ENCODE measurements at places on chromosomes 4 and X. TPM values are rescaled to one million over a fixed set of nuclear protein-coding genes. Genes with fewer than 3 reads are reported as not detected.

Gene KIT
- 0.58 TPM for total RNA-seq

Gene AADAT
- not detected for total RNA-seq

Gene HEPH
- not detected for total RNA-seq

Gene ITGB1BP2
- total RNA-seq, result 6.7 TPM

Gene SERTM2
- not detected for total RNA-seq

Gene SAGE1
- not detected for total RNA-seq

Gene SMIM10L2A
- 0.22 TPM for total RNA-seq

Gene NEXMIF
- total RNA-seq, result 0.49 TPM

- no peak for DNase-seq
These were observed 63.6 kb downstream of the TRIM2 start for GRCh38 chr4:153267890-153268289.

GRCh38 chr4:57633212-57633859 lies 523.2 kb upstream of the IGFBP7 start:
- DNase-seq, result no peak

- no peak for DNase-seq
These were observed 196.1 kb downstream of the ZNF330 start for GRCh38 chr4:141416677-141417363.

DNA sequence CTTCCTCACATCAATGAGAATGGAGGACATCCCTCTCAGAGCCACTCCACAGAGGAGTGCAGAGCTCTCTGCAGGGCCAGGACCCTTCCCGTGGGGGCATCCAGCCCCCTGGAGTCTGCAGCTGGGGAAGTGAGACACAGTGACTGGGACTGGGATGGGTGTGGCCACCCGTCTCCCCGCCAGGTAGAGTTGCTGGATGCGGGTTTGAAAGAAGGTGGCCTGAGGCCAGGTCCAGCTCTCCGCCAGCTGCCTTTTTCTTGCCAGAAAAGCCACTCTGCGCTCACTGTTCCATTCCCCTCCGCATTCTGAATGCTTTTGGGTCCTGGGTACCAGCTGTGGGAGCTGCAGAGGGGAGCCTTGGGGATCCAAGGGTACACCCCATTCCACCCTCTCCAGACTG lies 82.6 kb downstream of the ABLIM2 start:
- no peak for DNase-seq

DNA sequence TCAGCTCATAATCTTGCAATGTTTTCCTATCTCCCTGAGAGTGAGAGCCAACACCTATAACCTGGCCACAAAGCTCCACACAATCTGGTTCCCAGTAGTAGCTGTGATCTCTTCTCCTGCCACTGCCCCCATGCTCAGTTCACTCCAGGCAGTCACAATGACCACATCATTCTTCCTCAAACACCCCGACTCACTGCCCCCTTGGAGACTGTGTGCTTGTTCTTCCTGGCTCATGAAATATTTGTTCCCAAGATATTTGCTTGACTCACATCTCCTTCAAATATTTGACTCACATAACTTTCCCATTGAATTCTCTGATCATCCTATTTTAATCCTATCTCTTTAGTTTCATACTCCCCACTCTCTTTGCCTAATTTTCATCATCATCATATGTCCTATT lies 173.7 kb downstream of the AREG start:
- no peak for DNase-seq

DNA sequence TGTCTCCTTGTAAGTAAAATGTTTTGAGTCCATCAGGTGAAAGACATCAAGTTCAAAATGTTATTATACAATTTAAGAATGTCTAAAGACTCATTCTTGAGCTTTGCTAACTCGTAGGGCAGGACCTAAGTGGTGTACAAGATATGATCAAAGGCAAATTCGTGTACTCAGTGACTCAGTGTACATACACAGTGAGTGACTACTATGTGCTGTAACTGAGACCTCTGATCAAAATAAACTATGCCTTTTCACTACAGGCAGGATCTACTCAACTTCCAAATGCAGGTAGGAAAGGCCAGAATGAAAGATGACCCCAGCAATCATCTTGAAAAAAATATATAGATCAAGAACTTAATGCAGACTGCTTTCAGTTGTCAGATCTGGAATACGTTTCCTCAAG lies 49.9 kb downstream of the ADGRG2 start:
- DNase-seq, result no peak

- DNase-seq, result no peak
These were observed 285.9 kb downstream of the ARHGAP10 start for GRCh38 chr4:148017801-148018200.

- DNase-seq, result no peak
These were observed 140.4 kb upstream of the GRID2 start for GRCh38 chr4:92163348-92163747.

DNA sequence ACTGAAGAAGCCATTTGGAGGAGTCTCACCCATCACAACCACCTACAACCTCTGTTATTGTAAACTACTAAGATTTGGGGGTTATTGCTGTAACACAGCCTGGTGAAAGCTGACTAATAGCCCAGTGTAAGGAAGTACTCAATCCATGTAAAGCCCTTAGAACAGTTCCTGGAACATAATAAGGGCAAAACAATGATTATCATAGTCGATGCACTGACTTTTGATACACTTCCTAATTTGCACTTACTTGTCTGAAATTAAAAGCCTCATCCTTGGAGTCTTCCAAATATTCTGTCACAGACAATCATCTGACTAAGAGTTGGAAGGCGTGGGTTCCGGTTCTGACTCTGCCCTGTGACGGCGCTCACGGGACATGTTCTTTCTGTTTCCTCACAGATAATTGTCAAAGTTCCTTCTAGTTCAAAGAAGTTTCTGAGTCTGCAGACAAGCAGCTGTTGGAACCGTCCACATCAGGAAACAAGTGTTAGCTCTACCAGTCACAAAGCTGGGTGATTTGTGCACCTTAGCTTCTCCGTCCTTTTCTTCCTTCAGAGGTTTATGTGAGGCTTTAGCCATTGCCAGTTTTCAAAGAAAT lies 33.4 kb upstream of the RASGEF1B start:
- peak; percentile 83 for DNase-seq

- no peak for DNase-seq
These were observed 41.1 kb downstream of the FRMD7 start for GRCh38 chrX:132086672-132087071.

- no peak for DNase-seq
These were observed 3.2 kb downstream of the PITX2 start for GRCh38 chr4:110619463-110620247.

GRCh38 chrX:22795671-22796070 lies 204.1 kb upstream of the DDX53 start:
- no peak for DNase-seq

DNA sequence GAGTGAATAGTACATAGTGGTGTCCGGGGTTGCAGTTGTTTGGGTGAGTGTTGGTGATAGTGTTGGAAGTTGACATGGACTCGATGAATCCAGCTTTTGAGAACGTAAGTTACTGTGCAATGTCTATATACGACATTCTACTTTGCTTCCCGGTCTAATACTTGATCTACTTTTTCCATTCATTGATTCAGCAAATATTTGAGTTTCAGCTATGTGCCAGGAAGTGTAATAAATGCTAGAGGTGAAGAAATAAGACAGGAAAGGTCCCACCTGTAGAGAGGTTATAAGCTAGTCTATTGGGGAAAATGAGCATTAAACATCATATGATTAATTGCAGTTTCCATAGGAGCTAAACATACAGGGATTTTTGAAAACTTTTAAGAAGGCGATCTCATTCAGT lies 22.2 kb upstream of the MAGEC3 start:
- no peak for DNase-seq

- DNase-seq, result peak; percentile 46
These were observed 109.1 kb downstream of the GPAT3 start for GRCh38 chr4:83644677-83645659.

DNA sequence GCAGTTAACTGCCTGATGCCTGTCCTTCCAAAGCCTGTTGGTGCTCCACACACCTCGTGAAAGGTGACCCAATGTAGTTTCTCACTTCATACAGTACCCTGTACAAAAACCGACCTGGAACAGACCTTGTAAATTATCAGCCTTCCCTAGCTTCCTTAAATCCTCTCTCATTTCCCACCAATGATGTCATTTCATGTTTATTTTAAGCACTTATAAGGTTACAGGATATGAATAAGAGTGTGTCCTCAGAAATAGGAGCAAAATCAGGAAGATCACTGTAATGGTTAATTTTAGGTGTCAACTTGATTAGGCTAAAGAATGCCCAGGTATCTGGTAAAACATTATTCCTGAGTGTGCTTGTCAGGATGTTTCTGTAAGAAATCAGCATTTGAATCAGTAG lies 44.7 kb downstream of the TMEM150C start:
- DNase-seq, result no peak

DNA sequence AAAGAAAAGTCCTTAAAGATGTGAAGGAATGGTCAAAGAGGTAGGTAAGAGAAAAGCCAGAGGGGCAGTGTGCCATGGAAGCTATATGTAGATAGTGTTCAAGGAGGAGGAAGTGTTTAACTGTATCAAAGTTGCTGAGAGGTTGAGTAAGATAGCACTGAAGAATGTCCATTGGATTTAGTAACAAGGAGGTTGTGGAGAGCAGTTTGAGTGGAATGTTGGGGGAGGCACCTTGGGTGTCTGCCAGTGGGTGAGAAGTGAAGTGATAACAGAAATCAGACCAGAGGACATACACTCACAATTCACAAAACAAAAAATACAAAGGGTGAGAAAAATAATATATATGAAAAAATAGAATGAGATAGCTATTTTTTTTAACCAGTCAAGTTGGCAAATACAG lies 121.3 kb upstream of the AMOT start:
- DNase-seq, result no peak

DNA sequence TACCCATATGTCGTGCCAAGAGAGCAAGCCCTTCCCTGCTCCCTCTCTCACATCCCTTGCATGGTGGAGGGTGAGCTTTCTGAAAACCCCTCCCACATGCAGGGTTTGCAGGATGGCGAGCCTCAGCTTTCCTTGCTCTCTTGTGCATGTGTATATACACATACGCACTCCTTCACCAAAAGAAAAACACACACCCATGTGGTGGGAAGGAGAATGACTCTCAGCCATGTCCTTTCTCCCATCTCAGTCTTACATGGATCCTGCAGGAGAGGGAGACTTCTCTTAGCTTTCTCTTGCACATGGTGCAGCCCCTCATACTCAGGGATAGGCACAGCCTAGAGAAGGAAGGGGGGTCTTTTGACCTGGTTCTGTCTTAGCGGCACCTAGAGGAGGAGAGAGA lies 81.1 kb downstream of the CLCN5 start:
- DNase-seq, result no peak

DNA sequence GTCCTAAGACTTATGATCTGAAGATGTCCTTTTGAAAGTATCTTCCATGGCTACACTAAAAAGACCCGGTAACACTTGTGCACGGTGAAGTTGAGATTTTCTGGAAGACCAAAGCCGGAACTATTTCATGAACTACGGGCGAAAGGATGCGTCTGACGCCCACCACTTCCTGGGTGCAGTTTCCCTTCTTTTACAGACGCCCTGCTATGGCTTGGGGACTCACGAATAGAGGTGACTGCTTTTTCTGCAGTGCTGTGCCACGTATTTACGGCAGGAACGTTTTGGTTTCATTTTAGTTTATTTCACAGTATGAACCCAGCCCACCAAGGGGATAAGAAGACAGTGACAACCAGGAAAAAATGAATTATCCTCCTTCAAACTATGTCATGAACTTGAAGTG lies 180.4 kb downstream of the AFAP1 start:
- DNase-seq, result peak; percentile 89

- DNase-seq, result peak; percentile 82
These were observed 124.2 kb downstream of the NFKB1 start for GRCh38 chr4:102625232-102625930.

DNA sequence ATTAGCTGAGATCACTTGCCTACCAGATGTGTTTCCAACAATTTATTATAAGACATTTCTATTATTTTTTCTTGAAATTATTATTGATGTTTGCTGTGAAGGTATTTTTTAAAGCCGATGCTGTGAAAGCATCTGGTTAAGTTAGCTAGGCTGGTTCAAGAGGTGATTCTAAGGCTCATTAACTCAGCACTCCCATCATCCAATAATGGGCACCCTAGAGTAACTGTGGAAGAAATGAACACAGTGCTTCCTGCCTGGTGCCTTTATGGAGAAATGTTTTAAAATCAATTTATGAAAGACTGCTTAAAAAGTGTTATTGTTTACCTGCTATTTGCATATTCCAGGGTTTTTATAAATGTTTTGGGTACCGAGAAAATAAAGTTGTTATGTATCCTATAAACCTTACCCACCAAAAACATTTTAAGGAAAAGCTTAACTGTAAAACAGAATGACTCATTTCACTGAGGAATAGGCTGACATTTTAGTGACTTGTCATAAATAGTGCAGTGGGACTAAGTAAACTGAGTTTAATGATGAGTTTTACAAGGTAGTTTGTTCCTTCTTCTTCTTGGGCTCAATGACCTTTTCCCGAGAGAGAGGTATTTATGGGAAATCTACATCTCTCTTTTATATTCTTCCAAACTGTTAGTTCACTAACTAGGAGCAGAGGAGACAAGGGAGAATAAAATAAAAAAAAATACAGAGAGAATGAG lies 310.0 kb upstream of the AADAT start:
- DNase-seq, result no peak

- no peak for DNase-seq
These were observed 11.2 kb downstream of the MEPE start for GRCh38 chr4:87843936-87844335.

GRCh38 chr4:5192678-5193077 lies 141.4 kb downstream of the STK32B start:
- no peak for DNase-seq

GRCh38 chr4:14841801-14842768 lies 160.2 kb upstream of the CPEB2 start:
- DNase-seq, result no peak

- DNase-seq, result no peak
These were observed 71.7 kb upstream of the IL13RA1 start for GRCh38 chrX:118655561-118656246.

DNA sequence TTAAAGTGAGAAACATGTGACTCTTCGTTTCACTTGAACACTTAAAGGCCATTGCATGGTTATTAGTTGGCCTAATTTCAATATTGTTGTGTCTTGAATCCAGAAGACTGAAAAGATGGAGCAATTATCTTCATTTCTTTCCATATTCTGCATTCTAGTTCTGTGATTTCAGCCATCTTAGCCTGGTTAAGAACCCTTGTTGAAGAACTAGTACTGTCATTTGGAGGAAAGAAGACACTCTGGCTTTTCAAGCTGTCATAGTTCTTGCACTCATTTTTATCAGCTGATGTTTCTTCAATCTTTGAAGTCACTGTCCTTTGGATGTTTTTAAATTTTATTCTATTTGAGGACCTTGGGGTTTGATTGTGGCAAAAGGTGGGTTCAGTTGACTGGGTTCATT lies 81.6 kb downstream of the MTMR8 start:
- DNase-seq, result no peak

- DNase-seq, result no peak
These were observed 42.6 kb downstream of the ELF2 start for GRCh38 chr4:139134403-139134802.

DNA sequence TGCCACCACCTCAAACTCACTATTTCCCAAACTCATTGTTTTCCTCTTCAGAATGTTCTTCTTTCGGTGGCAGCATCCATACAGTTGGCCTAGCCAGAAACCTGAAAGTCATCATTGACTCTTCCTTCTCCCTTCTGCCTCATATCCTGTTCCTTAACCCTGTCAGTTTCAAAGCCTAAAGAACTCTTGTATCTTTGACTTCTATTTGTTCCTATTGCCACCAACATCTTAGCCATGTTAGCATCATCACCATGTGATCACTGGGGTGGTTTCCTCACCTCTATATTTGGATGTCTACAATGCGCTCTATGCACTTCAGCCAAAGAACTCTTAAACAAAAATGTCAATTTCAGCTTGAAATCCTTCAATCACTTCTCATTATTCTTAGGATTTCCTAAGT lies 29.0 kb downstream of the DDX60L start:
- DNase-seq, result no peak

All from activated CD8-positive, alpha-beta T cell treated with anti-CD3 and anti-CD28 coated beads for 36 hours (primary cell).